ENCODE measurements at places on chromosomes 1 and 21.

GRCh38 chr1:175043824-175044223 lies 20.6 kb upstream of the MRPS14 start:
- H3K27me3 ChIP-seq, result peaks cover 10% of the 10 kb centered on the region
- H3K4me3 ChIP-seq, result no peak overlapping the region
- no peaks in the 10 kb centered on the region for H3K36me3 ChIP-seq
- DNase-seq, result no peak

- H3K4me3 ChIP-seq, result no peak overlapping the region
- no peak overlapping the region for H3K27ac ChIP-seq
- no peak for DNase-seq
- no peaks in the 10 kb centered on the region for H3K27me3 ChIP-seq
Measured at GRCh38 chr21:45306453-45306831, 18.7 kb upstream of the POFUT2 start.

- peaks cover 19% of the 10 kb centered on the region for H3K4me1 ChIP-seq
- no peak for DNase-seq
- H3K27me3 ChIP-seq, result no peaks in the 10 kb centered on the region
- H3K4me3 ChIP-seq, result peak overlapping the region; percentile 10
- H3K27ac ChIP-seq, result no peak overlapping the region
Measured at GRCh38 chr21:33980276-33980916, 64.8 kb upstream of the ATP5PO start.

GRCh38 chr1:10324627-10325026 lies 74.2 kb upstream of the PGD start:
- no peak overlapping the region for H3K27ac ChIP-seq
- peaks cover 62% of the 10 kb centered on the region for H3K36me3 ChIP-seq
- no peak for DNase-seq
- no peaks in the 10 kb centered on the region for H3K4me1 ChIP-seq
- no peaks in the 10 kb centered on the region for H3K27me3 ChIP-seq

DNA sequence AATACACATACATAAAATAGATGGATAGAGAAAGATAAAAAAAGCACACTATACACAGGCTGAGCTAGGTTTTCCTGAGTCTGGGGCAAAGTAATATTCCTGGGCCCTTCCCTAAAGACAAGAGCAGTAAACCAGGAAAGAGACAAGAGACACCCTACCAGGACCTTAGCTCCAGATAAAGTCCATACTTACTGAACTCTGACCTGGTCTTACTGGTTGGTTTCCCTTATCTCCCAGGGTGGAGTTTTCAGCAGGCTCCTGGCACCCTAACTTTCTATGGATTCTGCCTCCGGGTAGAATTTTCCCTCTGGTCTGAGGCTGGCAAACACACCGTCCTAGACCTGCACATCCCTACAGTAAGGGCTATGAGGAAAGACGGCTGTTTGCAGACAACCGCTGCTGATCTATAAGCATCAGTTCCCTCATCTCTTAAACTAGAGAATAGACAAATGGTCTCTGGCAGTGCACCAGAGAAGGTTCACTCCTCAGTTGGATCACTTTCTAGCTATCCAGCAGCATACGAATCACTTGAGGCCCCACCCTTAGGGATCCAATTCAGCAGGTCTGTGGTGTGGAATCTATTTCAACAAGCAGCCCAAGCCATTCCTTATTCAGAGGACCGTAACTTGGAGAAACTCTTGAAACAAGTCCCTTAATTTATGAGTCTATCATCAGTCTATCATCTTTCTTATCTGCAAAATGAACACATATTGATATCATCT lies 52.0 kb downstream of the ARHGEF11 start:
- no peak overlapping the region for H3K27ac ChIP-seq
- no peak for DNase-seq

GRCh38 chr1:172427191-172427590 lies 6.7 kb downstream of the C1orf105 start:
- H3K36me3 ChIP-seq, result no peaks in the 10 kb centered on the region
- no peak for DNase-seq
- H3K4me3 ChIP-seq, result no peak overlapping the region
- H3K4me1 ChIP-seq, result peaks cover 5% of the 10 kb centered on the region
- no peak overlapping the region for H3K27ac ChIP-seq
- no peaks in the 10 kb centered on the region for H3K27me3 ChIP-seq

GRCh38 chr1:119367432-119368124 lies 1.0 kb upstream of the HAO2 start:
- H3K4me1 ChIP-seq, result no peaks in the 10 kb centered on the region
- no peak overlapping the region for H3K4me3 ChIP-seq
- DNase-seq, result peak; percentile 47
- H3K27ac ChIP-seq, result no peak overlapping the region

DNA sequence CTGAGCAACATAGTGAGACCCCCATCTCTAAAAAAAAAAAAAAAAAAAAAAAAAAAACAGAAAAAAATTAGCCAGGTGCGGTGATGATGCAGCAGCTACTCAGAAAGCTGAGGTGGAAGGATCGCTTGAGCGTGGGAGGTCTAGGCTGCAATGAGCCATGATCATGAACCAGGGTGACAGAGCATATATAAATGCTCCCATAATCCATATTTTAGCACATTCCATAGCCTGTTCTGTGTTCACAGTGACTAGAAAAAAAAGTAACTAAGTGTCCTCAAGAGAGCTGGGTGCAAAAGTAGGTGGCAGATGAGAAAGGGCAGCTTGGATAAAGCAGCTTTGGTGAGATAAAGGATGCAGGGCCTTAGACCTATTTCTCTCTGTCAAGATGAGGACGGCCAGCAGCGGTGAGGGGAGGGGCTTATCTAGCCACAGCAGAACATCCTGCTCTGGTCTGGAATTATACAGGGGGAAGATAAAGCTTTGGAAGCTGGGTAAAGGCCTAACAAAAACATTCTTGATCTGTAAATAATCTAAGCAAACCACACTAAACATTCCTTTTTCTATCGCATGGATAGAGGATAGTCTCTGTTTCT lies 205.3 kb downstream of the DAB1 start:
- DNase-seq, result peak; percentile 4
- H3K4me1 ChIP-seq, result no peaks in the 10 kb centered on the region
- no peak overlapping the region for H3K4me3 ChIP-seq
- no peaks in the 10 kb centered on the region for H3K36me3 ChIP-seq
- no peak overlapping the region for H3K27ac ChIP-seq

- no peaks in the 10 kb centered on the region for H3K27me3 ChIP-seq
- H3K27ac ChIP-seq, result peak overlapping the region; percentile 57
- peak overlapping the region; percentile 70 for H3K4me3 ChIP-seq
- H3K36me3 ChIP-seq, result peaks cover 6% of the 10 kb centered on the region
- DNase-seq, result no peak
Measured at GRCh38 chr1:230170153-230170547, 103.1 kb downstream of the GALNT2 start.

DNA sequence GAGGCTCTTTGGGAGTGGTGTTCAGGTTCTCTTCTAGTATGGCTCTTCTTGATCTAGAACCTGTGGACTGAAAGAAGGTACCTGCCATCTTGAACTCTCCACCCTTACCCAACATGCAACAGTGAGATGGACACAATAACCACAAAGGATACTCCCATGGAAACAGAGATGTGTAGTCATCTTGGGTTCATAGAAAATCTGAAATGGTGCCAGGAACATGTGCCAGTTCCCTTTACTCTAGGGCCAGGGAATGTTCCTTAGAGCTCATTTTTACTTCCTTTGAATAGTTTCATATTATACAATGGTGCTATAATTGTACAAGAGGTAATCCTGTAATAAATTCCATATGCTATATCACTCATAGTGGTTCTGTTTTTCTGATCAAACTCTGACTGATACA lies 13.2 kb upstream of the SCYL3 start:
- no peak for DNase-seq
- no peak overlapping the region for H3K27ac ChIP-seq
- no peak overlapping the region for H3K4me3 ChIP-seq
- H3K36me3 ChIP-seq, result no peaks in the 10 kb centered on the region

GRCh38 chr1:6660415-6661049 lies 35.9 kb downstream of the THAP3 start:
- peaks cover 29% of the 10 kb centered on the region for H3K36me3 ChIP-seq
- peaks cover 2% of the 10 kb centered on the region for H3K4me1 ChIP-seq
- peak overlapping the region; percentile 37 for H3K27ac ChIP-seq
- no peak overlapping the region for H3K4me3 ChIP-seq
- no peaks in the 10 kb centered on the region for H3K27me3 ChIP-seq
- no peak for DNase-seq

DNA sequence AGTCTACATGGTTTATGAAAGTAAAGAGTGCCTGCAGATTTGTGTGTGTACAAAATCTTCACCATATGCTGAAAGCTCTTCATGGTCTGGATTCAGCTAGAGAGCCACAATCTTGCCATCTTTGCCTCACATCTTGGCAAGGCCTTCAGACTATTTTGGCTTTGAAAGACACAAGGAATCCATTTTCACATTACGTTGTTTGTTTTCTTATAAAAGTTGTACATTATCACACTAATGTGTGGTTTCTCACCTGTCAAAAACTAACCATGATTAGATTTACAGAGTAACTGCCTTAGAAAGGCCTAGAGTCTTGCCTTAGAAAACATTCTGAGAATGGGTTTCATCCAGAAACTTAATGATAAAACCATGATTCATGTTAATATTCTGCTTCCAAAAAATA lies 494.6 kb downstream of the NEGR1 start:
- DNase-seq, result no peak
- H3K36me3 ChIP-seq, result no peaks in the 10 kb centered on the region
- H3K27ac ChIP-seq, result no peak overlapping the region
- no peaks in the 10 kb centered on the region for H3K27me3 ChIP-seq

GRCh38 chr1:208455821-208456220 lies 211.6 kb upstream of the PLXNA2 start:
- H3K4me1 ChIP-seq, result no peaks in the 10 kb centered on the region
- no peaks in the 10 kb centered on the region for H3K27me3 ChIP-seq
- H3K4me3 ChIP-seq, result no peak overlapping the region
- H3K27ac ChIP-seq, result no peak overlapping the region

DNA sequence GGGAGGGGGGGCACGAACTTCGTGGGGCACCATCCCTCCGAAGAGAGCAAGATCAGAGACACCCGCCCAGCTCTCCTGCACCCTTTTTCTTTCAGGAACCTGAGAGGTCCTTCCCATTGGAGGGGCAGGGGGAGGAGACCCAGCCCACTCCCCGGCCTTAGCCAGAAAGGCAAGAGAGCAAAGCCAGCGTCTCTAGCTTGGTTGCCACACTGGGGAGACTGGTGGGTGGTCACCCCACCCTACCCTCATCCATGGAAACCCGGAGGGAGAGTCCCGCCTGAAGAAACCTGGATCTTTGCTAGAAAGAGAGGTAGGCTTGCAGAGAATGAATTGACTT lies 246 bp downstream of the ATP2B4 start:
- peak overlapping the region; percentile 69 for H3K27ac ChIP-seq
- H3K36me3 ChIP-seq, result no peaks in the 10 kb centered on the region
- no peaks in the 10 kb centered on the region for H3K27me3 ChIP-seq
- peaks cover 13% of the 10 kb centered on the region for H3K4me1 ChIP-seq
- peak overlapping the region; percentile 87 for H3K4me3 ChIP-seq
- no peak for DNase-seq

DNA sequence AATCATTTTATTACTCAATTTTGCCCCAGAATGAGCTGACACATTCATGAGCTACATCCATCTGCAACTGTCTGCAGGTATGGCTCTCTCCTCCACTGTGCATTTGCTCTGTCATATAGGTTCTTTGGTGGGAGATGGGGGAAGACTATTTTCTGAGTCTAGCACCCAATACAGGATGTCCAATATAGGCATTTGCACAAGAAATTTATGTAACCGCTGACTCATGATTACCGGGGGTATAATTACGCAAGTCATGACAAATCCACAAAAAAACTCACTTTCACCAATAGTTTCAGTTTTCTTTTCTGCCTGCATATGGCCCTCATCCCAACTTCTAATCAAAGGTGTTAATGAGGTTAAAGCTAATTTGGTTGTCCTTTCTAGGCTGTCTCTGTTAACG lies 17.5 kb upstream of the VSIG8 start:
- no peak overlapping the region for H3K27ac ChIP-seq
- DNase-seq, result peak; percentile 76
- no peaks in the 10 kb centered on the region for H3K36me3 ChIP-seq
- H3K27me3 ChIP-seq, result no peaks in the 10 kb centered on the region
- no peak overlapping the region for H3K4me3 ChIP-seq

- peaks cover 1% of the 10 kb centered on the region for H3K4me1 ChIP-seq
- no peaks in the 10 kb centered on the region for H3K36me3 ChIP-seq
- no peak overlapping the region for H3K4me3 ChIP-seq
- no peak overlapping the region for H3K27ac ChIP-seq
- no peaks in the 10 kb centered on the region for H3K27me3 ChIP-seq
Measured at GRCh38 chr1:218336328-218336727, 8.8 kb upstream of the TGFB2 start.

DNA sequence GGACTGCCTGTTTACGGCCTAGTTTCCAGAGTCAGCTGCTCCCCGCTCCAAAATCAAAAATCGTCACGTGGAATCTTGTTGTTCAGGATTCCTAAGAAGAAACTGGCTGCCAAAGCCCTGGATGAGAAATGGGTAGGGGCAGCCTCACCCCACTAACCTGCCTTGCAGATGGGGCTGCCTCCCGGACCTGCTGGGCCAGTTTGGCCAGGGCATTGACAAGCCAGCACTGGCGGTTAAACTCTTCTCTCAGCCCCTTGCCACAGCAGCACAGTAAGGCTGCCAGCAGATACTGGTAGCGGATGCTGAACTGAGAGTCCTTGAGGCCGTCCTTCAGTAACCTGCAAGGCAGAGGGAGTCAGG lies 31.6 kb upstream of the PPP1R15B start:
- no peaks in the 10 kb centered on the region for H3K36me3 ChIP-seq
- H3K4me3 ChIP-seq, result no peak overlapping the region
- H3K27me3 ChIP-seq, result peaks cover 8% of the 10 kb centered on the region
- no peak for DNase-seq
- H3K27ac ChIP-seq, result no peak overlapping the region

- H3K27ac ChIP-seq, result no peak overlapping the region
- H3K4me3 ChIP-seq, result no peak overlapping the region
- H3K27me3 ChIP-seq, result peaks cover 74% of the 10 kb centered on the region
- no peaks in the 10 kb centered on the region for H3K4me1 ChIP-seq
- no peaks in the 10 kb centered on the region for H3K36me3 ChIP-seq
Measured at GRCh38 chr1:34612091-34612827, 142.6 kb upstream of the GJB5 start.

- no peak for DNase-seq
- no peak overlapping the region for H3K4me3 ChIP-seq
- H3K4me1 ChIP-seq, result peaks cover 20% of the 10 kb centered on the region
- peaks cover 26% of the 10 kb centered on the region for H3K36me3 ChIP-seq
Measured at GRCh38 chr1:155187456-155187891, 13.8 kb downstream of the TRIM46 start.

GRCh38 chr1:181080556-181080955 lies 7.9 kb upstream of the IER5 start:
- no peaks in the 10 kb centered on the region for H3K27me3 ChIP-seq
- no peaks in the 10 kb centered on the region for H3K36me3 ChIP-seq
- no peak overlapping the region for H3K27ac ChIP-seq
- DNase-seq, result no peak

- H3K4me1 ChIP-seq, result no peaks in the 10 kb centered on the region
- no peak overlapping the region for H3K27ac ChIP-seq
- no peak for DNase-seq
- H3K36me3 ChIP-seq, result no peaks in the 10 kb centered on the region
- no peaks in the 10 kb centered on the region for H3K27me3 ChIP-seq
- no peak overlapping the region for H3K4me3 ChIP-seq
Measured at GRCh38 chr1:89383185-89383584, 19.3 kb downstream of the GBP6 start.

DNA sequence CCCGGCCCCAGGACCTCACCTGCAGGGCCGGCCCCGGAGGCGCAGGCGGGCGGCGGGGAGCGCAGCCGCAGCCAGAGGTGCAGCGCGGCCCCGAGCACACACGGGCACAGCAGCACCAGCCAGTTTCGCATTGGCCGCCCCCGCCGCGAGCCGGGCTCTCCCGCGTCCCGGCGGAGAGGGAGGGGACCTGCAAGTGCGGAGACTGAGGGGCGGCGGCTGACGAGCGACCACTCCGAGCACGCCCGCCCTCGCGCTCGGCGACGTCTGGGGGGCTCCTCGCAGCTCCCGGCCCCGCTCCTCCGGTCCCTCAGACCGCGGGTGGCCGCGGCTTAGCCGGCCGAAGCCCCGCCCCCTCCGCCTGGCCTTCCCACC lies at the start of gene B3GALNT2:
B3GALNT2 (minus strand) TSS at position 331 of the 372 bp plus-strand sequence; CDS start at position 131, 200 bp downstream.
- no peak for DNase-seq
- no peaks in the 10 kb centered on the region for H3K36me3 ChIP-seq
- H3K27ac ChIP-seq, result peak within 1 kb of the TSS; percentile 95
- no peaks in the 10 kb centered on the region for H3K4me1 ChIP-seq

Data from mesenchymal stem cell (in vitro differentiated cells and primary cell).